ENCODE measurements at places on chromosomes 4 and X. TPM values are rescaled to one million over a fixed set of nuclear protein-coding genes. Genes with fewer than 3 reads are reported as not detected.

The ANXA3 gene
- total RNA-seq: 123 TPM

The ARHGAP36 gene
- 0.42 TPM for total RNA-seq

The PAQR3 gene
- 16.2 TPM for total RNA-seq

The PLXNA3 gene
- total RNA-seq: 148 TPM

The SHROOM4 gene
- total RNA-seq: 6.6 TPM

The PRKG2 gene
- total RNA-seq: 3.3 TPM

The POU4F2 gene
- 0.17 TPM for total RNA-seq

The DDIT4L gene
- total RNA-seq: 2.6 TPM

The GTPBP6 gene
- total RNA-seq: 72.7 TPM

The AR gene
- total RNA-seq: 1.4 TPM

The RHOXF2B gene
- not detected for total RNA-seq
